ENCODE measurements at places on chromosomes 7 and 10.
A peak's percentile ranks its signal among the peaks of the same experiment; 100 is the strongest.

- DNase-seq, result no peak
Observed at GRCh38 chr10:11887381-11888227, 64.4 kb downstream of the PROSER2 start.

DNA sequence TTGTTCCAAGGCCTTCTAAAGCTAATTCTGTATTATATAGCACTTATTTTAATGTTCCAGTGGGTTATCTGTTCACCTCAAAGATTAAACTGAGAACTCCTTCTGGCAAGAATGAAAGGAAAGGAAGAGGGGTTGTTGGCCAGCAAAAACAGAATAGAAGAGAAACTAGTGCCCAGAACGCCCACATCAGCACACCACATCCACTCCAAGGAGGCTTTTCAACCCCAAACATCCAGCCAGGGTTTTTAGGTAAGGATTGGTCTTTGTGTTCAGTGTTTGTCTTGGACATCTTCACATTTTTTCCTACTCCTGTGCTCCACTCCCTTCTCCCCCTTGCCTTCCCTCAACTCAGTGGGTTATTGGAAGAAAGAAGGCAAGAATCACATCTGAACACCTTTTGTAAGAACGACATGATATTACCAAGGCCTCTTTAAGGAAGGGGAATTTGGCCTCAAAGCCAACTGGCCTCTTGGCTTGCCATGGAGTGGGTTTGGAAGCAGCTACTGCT, 55.8 kb downstream of the BICC1 start:
- no peak for DNase-seq

GRCh38 chr7:149772241-149772955, 990 bp downstream of the ZNF467 start:
- DNase-seq, result no peak

- no peak for DNase-seq
Observed at GRCh38 chr7:150360363-150361058, 8.1 kb upstream of the REPIN1 start.

DNA sequence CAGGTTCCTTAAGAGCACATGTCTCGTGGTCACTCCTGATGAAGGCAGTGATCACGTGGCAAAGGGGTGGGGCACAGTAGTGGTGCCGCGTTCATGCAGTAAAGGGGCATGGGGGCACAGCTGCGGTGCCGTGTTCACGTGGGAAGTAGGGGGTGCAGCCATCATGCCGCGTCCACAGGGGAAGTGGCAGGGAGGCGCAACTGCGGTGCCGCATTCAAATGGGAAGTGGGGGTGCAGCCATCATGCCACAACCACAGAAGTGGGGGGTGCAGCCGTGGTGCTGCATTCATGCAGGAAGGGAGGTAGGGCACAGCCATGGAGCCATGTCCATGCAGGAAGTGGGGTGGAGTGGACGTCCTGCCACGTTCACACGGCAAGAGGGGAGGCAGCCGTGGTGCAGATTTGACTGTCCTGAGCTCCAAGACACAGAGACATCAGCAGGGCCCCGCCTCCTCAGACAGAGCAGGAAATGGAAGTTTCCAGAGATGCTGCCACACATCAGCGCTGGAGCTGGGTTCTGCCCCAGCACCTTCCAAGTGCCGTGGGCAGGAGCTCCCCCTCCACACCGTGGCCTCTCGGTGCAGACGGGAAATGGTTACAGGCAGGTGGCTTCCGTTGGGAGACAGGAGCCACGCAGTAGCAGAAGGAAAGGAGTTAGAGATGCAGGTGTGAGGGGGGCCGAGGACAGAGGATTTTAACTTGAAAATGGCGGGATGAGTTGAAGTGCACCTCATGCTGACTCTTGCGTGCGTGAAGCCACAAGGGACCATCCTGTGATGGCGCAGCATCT, 95.0 kb upstream of the DDC start:
- peak; percentile 82 for DNase-seq

DNA sequence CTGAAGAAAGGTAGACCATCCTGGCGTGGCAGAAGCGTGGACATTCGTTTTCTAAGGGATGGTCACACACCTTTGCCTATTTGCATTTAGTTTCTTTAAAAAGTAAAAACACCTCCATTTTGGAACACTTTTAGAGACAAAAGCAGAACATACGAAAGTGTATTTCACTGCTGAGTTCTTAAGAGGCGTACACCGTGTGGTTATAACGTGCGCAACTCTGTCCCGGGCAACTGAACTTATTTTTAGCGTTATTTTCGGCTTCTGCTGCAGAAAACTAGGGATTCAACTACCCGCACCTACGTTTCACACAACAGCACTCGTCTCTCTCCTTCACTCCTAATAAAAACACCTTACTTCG, 557 bp upstream of the LSM8 start:
- peak; percentile 40 for DNase-seq

DNA sequence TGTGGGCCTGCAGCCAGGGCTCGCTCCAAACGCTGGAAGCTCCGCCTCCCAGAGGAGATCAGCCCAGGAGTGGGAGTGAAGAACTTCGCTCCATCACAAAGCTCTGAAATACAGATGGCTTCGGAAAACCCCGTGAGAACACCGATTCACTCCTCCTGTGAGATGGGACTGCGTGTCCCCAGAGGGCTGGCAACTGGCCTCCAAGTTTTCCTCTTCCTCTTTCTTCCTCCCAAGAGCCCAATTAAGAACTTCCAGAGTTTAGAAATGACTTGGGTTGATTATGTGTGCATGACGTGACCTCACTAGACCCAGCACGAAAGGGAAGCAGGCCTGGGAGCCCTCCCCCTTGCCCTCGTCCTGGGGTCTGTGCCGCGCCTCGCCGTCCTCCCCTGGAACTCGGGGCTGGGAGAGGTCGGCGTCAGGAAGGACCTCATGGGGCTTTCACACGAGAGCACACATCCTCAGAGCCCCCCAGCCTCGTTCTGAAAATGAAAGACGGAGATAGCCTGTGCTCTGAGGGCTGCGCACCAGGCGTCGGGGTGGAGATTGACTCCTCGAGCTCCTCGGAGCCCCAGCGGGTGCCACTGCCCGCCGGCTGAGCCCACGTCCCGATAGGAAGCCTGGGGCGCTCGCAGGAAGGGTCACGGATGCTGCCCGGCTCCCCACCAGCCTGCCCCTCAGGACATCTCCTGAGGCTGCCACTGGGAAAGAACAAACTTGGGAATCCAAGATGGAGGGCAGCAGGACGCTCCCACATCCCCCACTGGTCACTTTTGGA, 37.8 kb downstream of the PTPRN2 start:
- DNase-seq, result peak; percentile 73

GRCh38 chr7:158520825-158521224, 66.8 kb downstream of the PTPRN2 start:
- DNase-seq, result no peak

GRCh38 chr7:81280531-81280930, 361.7 kb upstream of the SEMA3C start:
- no peak for DNase-seq

DNA sequence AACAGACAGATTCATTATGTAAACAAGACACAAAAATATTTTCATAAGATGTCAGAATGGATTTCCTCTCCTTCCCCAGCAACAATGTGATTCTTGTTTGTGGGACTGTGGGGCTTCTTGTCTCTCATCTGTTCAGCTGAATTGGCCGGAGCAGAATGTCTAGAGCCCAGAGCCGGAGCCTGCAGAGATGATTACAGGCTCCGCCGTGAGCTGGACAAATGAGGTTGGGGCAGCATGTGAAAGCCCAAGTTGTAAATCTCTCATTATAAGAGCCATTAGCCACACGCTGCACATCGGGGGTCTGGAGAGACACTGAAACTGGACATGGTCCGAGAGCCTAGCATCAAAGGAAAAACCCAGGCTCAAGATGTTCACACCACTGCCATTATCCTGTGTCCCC, 137.0 kb upstream of the ADAM12 start:
- no peak for DNase-seq

DNA sequence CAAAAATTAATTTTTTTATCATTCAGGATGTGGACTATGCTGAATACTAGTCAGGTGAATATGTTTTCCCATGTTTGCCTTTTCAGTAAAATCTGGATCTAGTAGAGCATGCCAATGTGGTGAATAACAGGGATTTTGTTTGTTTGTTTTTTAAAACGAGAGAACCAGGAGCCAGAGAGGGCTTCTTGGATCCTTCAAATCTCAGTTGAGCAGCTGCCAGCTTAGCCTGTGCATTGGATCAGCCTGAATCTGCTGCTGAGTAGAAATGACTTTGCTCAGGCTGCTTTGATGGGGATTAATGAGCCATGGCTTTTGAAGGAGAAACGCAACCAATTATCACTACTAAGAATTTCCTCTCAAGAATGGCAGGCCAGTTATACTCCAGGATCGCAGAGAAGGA, 493.8 kb downstream of the ARL4A start:
- DNase-seq, result no peak

DNA sequence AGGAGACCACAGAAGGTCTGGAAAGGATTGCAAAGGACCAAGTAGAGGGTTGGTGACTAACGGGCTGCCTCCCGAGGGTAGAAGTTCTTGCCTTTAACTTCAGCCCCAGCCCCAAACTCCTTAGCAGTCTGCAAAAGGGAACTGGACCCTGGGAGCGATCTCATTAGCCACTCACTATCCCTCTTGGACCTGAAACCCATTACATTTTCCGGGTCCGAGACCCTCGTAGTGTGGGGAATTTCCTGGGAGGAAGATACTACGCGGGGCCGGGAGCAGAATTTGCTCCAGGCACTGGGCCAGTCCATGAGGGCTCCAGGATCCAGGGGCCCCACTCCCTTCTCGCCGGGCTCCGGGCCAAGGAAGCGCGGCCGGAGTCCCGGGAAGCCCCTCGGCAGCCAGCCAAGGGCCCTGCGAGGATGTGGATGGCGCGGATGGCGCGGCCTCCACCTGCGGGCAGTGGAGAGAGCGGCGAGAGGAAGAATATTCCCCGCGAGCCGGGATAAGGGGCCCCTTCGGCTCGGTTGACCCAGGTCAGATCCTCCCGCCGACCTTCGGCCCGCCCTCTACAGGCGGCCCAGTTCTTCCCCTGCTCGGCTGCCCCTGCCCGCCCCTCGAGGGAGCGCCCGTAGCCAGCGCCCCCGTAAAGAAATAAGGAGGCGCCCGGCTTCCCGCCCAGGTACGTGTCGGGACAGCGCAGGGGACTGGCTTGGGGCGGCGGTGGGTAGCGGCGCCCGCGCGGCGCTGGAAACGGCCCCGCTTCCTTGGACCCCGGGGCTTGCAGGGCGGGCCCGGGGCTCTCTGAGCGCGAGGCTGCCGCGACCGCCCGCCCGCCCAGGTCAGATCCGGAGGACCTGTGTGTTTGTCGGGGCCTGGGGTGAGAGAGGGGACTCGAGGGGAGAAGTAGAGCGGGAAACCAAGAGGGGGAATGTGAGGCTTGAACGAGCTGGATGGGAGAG, at the start of gene MYO3A:
Gene MYO3A, plus strand, starts transcription at position 577 of the 956 bp plus-strand sequence. CDS start 17,882 bp downstream, outside the sequence.
- DNase-seq, result no peak

GRCh38 chr10:104300736-104301292, 31.8 kb downstream of the GSTO2 start:
- DNase-seq, result peak; percentile 3

DNA sequence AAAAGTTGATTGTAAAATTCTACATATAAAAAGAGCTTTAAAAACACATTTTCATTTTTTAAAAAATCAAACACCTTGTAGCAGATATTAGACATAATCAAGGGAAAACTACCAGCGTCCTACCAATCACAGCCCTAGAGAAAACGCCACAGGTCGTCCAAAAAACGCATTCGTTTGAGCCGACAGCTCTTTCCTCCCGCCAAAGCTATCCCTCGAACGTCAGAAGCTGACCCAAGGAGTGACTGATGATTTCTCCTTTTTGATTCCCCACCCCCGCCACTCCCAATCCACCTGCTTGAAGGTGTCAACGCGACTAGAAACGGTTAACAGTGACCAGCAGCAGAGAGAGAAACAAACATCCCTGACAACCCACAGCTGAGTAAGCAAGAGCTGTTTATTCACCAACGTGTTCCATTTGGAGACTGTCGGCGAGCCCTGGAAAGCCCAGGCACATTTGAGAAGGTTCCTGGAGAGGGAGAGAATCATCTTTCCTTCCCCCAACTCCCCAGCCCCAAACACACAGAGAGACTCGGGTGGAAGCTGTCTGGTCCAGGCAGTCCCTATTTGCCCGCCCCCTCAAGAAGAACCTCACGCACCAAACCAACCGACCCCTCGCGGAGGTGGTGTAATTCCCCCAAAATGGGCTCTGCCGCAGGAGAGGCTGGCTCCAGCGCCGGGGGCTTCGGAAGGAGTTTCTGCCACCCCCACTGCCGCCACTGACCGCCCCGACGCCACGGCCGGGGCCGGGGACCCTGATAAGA, 622 bp downstream of the CPEB3 start:
- DNase-seq, result no peak

GRCh38 chr7:15491361-15491760, 70.5 kb downstream of the AGMO start:
- DNase-seq, result no peak

DNA sequence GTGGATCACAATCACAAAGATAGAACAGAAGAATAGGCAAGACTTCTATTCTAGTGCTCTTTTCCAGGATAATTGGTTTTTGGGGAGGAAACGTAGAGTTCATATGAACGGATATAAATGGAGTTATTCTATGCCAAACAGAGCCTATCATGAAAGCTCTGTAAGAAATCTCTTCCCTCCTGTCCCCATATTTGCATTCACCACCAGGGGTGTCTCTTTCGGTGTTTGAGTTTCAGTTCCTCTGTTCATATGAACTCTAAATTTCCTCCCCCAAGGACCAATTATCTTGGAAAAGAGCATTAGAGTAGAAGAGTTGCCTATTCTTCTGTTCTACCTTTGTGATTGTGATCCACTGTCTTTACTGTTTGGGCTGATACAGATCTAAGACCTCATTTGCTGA, 48.3 kb upstream of the CDC14C start:
- DNase-seq, result peak; percentile 44

DNA sequence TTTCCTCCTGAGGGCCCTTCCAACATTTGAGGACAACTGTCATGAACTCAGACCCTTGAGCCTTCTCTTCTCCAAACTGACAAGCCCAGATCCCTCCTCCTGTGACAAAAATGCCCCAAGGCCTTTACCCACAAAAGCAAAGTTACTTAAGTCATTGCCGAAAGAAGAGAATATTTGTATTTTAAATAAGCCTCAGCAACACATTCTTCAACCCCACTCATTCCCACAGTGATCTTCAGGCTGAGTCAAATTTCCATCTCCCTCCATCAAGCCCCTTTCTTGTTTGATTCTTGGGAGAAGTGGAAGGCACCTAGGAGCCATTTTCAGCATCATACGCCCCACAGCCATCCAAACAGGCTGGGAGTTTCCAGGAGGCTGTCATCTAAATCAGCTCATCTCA, 150.8 kb upstream of the PDE1C start:
- DNase-seq, result no peak

GRCh38 chr10:113993489-113993991, 50.1 kb upstream of the ADRB1 start:
- DNase-seq, result peak; percentile 42

GRCh38 chr10:42932116-42932515, 144.8 kb upstream of the RET start:
- DNase-seq, result no peak

DNA sequence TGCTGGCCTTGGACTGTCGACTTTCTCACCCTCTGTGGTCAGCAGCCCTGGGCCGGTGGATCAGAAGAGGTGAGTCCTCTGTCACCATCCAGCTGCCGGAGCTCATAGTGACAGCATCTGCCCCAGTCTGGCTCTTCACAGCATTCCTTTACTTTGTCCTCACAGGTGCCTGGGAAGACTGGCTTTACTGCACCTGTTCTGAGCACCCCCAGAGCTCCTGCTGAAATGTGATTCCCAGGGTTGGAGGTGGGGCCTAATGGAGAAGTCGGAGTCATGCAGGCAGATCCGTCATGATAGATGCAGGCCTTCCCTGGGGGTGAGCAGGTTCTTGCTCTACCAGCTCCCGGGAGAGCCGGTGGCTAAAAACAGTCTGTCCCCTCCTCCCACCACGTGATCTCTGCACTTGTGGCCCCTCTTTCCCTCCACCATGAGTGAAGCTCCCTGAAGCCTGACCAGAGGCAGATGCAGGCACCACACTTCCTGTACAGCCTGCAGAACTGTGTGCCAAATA, 171.5 kb downstream of the ZMYND11 start:
- no peak for DNase-seq

Data from MV-4-11 (cell line).